ENCODE measurements at places on chromosomes 4 and X.

DNA sequence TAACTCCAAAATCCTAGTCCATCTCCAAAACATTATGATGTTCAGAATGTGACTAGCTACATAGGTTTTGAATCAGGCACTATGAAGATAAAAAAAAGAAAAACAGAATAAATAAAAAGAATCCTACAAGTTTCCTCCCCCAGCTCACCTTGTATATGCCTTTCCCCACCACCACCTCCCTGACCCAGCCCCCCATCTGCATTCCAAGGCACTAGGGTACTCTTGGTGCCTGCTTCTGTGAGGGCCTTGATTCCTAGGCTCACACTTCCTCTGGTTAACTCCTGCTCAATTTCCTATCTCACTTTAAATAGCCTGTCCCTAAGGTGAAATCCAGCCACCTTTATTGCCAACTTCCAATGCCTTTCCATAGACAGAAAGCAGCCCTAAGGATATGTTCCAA lies 178.7 kb upstream of the ATOH1 start:
- no peak for DNase-seq

DNA sequence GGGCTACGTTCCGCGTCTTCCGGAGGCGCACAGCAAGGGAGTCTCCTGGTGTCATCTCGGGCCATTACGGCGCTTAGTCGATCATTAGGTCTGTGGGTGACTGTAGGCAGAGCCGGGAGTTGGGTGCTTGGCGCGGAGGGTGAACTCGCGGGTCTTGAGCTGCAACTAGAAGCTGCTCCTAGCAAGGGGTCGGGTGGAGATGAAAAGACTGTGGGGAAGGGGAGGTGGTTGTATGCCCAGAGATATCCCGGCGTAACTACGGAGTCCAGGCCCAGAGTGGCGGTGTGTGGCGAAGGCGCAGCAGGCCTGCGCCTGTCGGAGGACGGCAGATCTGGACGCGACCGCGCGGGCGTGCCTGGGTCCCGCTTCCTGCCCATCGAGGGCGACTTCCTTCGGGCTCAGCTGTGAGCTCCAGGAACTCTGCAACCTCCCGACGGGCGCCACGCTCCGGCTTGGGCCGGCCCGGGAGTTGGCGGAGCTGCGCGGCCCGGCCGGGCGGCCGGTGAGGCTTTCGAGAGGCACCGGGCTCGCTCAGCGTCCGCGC lies 2.7 kb upstream of the NKX3-2 start:
- no peak for DNase-seq

DNA sequence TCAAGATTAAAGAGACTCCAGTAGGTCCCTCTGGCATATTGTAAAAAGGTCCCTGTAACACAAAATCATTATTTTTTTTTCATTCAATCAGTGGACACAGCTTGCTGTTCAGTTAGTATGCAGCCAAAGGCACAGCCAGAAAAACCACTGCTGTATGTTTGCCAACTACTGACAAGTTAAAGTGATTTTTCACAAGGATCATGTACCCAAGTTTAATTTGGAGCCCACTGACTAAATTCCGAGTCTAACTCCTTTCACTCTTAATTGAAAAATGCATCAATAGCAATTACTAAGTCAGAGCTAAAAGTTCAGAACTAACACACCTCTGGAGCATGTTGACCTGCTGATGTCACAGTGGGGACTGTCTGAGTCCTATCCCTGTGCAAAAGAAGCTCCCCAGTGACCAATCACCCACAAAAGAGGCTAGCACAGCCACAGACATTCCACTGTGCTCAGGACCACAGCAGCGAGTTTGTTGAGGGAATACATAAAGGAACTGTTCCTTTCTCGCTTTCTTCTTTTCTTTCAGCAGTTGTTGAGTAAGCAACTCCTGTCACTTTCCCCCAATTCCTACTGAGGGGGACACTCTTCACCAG lies 60.4 kb downstream of the STX18 start:
- no peak for DNase-seq

DNA sequence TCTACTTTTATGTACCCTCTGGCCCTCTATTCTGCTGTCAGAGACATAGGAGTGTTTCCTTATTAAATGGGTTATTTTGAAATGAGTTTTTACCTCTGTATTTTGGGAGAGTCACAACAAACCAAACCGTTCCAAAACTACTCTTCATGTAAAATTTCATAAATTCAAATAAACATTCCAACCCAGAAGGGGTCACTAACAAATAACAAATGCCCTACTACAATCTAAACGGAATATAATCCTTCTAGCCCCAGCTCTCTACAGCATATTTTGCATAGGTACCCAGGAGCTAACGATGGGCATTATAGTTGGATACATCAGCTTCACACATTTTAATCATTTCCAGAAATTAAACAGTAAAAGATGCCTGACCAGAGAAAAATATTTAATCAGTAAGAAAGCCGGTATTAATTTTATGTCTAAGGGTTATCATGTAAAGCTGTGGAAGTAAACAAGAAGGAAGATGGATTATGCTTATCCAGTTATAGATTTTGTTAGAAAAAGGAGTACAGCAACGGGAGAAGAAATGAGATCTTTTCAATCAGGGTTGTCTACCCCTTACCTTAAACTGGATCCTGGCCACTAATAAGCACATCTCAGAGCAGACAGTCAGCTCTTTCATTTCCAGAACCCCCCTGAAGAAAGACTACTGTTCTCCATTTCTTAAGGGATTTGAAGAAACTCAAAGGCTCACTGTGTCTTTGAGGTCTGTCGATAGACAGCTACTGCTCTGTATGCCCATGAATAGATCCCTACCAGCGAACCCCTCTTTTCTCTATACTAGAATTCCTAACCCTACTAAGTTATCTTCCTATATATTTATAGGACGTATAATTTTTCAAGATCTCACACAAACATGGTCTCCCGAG lies 1.2 kb downstream of the UGDH start:
- DNase-seq, result no peak

DNA sequence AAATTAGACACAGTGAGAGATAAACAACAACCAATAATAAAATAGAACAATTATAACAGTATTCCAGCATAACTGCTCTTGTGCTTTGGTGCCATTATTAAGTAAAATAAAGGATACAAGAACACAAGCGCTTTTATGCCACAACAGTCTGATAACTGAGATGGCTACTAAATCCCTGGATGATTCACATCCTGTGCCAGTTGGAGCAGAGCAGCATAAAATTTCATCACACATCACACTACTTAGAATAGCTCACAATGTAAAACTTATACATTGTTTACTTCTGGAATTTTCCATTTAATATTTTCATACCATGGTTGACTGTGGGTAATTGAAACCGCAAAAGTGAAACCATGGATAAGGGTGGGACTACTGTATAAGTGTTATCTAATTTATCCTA lies 399.9 kb upstream of the CNKSR2 start:
- no peak for DNase-seq

DNA sequence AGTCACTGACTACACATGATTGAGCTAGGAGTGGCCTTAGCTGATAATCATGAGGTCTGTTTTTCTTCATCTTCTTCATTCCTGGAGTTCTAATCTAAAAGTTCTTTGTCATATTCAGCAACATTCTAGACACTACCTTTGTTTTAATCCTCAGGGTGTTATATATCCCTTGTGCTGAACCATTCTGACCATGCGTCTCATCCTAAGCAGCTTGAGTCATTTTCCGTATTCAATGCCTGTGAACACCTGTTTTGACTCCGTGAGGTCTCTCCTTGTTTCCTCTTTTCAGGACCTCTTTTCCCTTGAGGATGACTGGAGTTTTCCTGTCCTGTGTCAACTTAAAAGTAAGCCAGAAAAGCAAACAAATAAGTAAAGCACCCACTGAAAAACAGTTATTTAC lies 597.9 kb downstream of the GBA3 start:
- DNase-seq, result no peak

All from stimulated activated naive CD8-positive, alpha-beta T cell treated with anti-CD3 and anti-CD28 coated beads, Interleukin-15, Interleukin-2, amounts not matched to agents 100 U/mL and 50 U/mL, for 24 hours (primary cell).